Cardiac muscle cell (in vitro differentiated cells and primary cell): ENCODE measurements at places on chromosomes 2 and 18.

DNA sequence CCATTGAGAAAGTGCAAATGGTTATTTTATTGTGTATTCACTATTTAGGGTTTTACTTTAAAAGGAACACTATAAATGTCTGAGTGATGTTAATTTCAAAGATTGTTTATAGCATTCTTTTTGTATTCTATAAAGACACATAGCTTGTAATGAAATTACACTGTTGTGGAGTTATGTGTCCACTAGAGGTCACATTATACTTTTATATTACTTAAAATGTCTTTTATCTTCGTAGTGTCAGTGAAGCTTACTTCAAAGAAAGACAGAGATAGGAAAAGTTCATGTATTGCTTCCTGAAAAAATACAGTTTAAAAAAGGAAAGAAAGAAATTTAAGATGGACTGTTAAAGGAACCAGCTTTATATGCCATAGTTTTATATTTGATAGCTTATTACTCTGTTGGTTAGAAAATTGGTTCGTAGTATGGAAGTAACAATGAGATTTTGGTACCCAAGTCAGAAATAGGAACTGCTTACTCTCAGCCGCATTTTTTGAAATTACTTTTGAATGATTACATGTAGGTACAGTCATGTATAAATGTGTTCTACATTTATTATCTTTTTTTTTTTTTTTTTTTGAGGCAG, 20.5 kb downstream of the APLF start:
- no peak for DNase-seq

DNA sequence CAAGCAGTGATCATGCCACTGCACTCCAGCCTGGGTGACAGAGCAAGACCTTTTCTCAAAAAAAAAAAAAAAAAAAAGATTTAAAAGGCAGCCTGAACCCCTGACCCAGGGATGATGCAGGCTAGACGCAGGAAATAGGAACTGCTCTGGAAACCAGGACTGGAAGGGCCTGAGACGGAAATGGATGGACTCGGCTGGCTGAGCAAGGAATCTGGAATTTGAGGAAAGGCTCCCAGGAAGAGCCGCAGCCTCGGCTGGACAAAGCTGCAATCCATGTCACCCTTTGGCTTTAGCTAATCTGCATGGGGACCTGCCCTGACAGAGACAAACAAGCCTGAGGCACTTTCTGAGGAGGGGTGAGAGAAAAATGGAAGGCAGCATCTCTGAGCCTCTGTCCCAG, 55.0 kb upstream of the DAPL1 start:
- DNase-seq, result no peak

GRCh38 chr18:48319801-48320638, 89.2 kb downstream of the ZBTB7C start:
- no peak for DNase-seq

GRCh38 chr18:79910563-79911343, 40.7 kb downstream of the SLC66A2 start:
- no peak for DNase-seq

GRCh38 chr2:44804406-44805265, 136.9 kb upstream of the SIX3 start:
- DNase-seq, result no peak

- no peak for DNase-seq
These were observed 136.4 kb downstream of the SOCS6 start for GRCh38 chr18:70425236-70425635.

DNA sequence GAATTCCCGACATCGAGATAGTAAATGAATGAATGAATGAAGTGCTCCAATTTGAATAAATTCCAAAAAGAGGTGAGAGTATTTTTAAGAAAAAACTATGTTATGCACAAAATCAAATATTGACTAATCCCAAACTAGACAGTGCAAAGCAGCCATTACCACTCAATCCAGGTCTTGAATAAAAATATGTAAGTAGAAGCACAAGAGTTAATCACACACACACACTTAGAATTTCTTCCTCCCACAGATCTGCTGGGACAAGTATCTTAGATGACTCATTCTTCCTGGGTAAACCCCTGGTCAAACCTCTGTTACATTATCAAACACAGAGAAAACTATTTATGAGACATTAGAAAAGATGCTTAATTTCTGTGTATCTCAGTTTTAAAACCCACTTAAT, 102.0 kb downstream of the PLA2R1 start:
- no peak for DNase-seq

DNA sequence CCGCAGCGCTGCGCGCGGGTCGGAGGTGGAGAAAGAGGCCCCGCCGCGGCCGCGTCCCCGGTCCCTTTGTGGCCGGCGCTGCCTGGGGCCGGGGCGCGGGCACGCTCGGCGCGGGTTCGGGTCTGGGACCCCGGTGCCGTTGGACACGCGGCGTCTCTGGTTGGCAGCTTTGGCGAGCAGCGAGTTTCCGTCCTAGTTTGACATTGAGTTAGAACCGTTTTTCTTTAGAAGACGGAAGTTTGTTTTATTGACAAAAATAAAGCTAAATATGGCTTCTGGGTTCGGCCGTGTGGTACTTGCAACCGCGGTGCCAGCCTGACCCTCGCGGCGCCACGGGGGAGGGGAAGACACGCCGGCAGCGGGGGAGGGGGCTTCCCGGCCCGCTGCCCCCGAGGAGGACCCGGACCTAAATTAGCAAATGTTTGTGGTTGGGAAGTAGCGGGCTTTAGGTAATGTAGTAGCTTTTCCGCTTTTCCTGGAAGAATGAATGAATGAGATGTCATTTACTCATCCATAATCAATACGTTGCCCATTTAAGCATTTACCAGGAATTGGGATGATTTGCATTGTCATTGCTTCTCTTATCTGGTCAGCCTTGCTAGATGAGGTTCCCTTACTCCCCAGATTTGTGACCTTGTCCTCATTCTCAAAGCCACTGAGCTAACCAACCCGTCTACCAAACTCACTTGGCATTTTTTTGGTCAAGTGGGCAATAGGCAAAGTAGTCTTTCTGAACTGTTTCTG, 530 bp downstream of the GALNT1 start:
- DNase-seq, result no peak

GRCh38 chr2:24844023-24844685, 50.9 kb downstream of the CENPO start:
- no peak for DNase-seq

- DNase-seq, result no peak
These were observed 246.2 kb upstream of the STON1 start for GRCh38 chr2:48283586-48284269.

- peak; percentile 12 for DNase-seq
These were observed 258.5 kb downstream of the RPIA start for GRCh38 chr2:88950010-88950409.

- peak; percentile 25 for DNase-seq
These were observed 17.4 kb downstream of the AGAP1 start for GRCh38 chr2:235511187-235511661.

- no peak for DNase-seq
These were observed 221.4 kb upstream of the TRIB2 start for GRCh38 chr2:12495247-12495868.

DNA sequence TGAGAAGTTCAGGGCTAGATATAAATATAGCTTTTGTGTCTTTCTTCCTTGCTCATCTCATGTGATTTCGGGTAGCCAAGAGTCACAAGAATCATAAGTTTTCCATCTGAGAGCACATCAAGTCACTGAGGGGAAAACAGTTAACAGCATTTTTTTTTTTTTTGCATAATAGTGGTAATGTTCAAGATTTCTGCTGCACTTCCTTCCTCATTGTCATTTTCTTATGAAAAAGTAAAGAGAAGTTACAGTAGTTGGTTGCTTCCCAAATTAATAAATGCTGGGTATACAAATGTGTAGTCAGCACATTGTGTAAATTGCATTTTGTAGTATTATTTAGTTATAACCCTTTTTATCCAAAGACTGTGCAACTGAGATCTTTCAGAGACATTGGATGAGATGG, 93.6 kb downstream of the ZEB2 start:
- DNase-seq, result no peak

DNA sequence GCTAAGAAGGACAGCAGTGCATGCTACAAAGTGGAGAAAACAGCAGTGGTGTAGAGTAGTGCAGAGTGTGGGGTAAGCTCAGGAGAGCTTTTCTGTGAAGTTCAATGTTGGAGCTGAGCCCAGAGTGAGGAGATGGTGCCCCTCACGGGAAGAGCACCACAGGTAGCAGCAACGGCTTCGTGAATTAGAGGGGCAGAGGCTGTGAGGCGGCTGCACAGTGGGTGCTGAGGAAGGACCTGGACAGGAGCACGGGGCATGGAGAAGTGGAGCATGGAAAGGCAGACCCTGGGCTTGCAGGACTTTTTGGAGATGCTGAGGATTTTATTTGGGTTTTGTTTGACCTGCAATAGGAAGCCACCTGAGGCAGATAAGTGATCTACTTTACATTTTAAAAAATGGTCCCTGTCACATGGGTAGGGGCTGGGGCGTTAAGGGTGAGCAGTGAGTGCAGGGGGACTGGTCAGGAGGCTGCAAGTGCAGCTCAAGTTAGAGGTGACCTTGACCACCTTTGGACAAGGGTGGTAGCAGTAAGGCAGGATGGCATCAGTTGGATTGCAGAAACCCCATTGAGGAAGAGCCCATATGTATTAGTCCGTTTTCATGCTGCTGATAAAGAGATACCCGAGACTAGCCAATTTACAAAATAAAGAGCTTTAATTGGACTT, 85.0 kb downstream of the MYCN start:
- no peak for DNase-seq

- no peak for DNase-seq
These were observed 1143.9 kb upstream of the NXPH2 start for GRCh38 chr2:139924070-139924469.

DNA sequence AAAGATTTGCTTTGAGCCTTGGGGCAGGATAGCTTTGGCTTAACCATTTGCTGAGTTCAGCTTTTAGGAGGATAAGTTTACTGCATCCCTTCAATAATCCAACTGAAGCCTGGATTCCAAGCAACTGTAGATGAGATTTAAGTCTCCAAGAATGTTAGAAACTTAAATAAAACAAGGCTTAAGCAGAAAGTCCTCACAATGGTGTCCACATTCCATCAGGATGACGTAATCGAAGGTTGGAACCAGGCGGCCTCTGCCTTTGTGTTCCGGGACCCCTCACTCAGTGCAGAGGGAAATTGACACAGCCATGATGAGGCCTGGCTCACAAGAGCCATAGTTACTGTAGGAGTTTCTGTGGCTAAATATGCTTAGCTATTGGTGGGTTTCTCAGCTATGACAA, 260.4 kb downstream of the LPIN1 start:
- DNase-seq, result peak; percentile 25

DNA sequence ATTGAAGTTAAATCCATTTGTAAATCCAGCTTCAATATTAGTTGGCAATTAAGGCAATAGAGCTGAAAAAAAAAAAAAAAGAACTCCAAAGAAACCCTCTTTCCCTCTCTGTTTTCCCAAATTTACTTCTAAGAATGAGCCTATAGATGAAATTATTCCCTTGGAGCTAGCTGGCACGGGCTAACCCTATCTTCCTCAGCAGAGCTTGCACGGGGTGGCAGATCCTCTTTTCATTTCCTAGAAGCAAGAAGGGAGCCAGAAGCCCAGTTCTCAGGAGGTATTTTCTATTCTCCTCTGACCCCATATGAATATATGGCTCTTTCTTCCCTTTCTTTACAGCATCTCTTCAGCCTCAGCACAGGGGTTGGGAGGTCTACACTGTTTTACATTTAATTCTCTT, 426.0 kb downstream of the TGIF1 start:
- no peak for DNase-seq

DNA sequence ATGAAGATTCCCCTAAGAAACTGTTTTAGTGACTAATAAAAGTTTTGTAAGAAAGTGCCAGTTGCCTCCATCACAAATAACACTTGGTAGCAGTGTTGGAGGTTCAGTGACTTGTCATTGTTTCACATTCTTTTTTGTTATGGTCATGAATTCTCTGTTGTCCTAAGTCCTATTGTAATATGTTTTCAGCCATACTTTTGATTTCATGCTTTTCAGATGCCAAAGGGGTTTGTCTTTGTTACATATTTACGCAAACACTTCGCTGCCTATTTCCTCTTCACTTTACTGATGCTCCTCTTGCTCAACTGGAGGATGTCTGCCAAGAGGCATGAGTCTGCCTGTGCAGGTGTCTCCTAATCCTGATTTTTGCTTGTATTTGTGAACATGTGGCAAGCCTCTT, 66.6 kb downstream of the PHLPP1 start:
- peak; percentile 79 for DNase-seq

- no peak for DNase-seq
These were observed 53.1 kb downstream of the OLA1 start for GRCh38 chr2:174195253-174195652.

DNA sequence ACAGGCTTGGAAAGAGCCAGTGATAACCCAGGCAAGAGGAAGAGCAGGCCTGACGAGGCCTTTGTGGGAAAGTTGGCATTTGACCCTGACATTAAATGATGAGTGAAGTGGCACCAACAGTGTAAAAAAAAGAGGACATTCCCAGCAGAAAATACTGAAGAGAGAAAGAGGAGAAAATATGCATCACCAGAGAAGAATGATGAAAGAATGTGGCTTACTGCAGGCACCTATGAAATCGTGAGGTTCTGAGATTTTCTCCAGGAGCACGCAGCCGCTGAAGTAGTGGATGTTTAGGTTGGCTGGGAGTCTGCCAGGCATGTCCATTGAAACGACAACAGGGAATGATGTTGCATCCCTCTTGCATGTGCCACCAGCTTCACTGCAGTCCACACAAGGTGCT, 13.8 kb downstream of the EHD3 start:
- DNase-seq, result no peak

GRCh38 chr2:252001-252602, 11.7 kb downstream of the SH3YL1 start:
- no peak for DNase-seq

- no peak for DNase-seq
These were observed 161.3 kb downstream of the SETBP1 start for GRCh38 chr18:44841752-44842587.

DNA sequence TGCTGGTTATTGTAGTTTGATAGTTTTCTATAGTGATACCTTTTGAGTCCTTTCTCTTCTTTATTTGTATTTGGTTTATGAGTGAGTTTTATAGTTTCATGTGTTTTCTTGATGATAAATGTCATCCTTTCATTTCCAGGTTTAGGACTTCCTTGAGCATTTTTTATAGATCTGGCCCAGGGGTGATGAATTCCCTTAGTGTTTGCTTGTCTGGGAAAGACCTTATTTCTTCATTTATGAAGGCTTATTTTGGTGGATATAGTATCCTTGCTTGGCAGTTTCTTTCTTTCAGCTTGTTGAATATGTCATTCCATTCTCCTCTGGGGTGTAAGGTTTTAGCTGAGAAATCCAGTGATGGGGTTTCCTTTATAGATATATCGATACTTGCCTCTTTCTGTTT, 53.9 kb downstream of the OTX1 start:
- no peak for DNase-seq

- DNase-seq, result peak; percentile 65
These were observed 43.5 kb downstream of the CWC22 start for GRCh38 chr2:179963626-179964025.

DNA sequence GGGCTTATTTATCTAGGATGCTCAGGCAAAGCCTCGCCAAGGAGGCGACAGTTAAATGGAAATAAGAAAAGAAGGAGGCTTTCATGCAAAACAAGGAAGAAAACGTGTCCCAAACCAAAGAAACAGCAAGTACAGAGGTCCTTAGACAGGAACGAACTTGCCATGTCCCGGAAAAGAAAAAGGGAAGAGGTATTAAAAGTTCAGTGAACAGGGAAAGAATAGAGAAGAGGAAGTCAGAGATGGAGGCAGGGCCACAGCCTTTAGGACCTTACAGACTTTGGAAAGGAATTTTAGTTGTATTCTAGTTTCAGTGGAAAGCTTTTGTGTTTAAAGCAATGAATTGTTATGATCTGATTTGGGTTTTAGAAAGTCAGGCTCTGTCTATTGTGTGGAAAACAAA, 22.1 kb downstream of the IKZF2 start:
- no peak for DNase-seq

- no peak for DNase-seq
These were observed 80.6 kb downstream of the ACOXL start for GRCh38 chr2:110812726-110813645.
